HCT116 (cell line): ENCODE measurements at places on chromosomes 4 and X.

DNA sequence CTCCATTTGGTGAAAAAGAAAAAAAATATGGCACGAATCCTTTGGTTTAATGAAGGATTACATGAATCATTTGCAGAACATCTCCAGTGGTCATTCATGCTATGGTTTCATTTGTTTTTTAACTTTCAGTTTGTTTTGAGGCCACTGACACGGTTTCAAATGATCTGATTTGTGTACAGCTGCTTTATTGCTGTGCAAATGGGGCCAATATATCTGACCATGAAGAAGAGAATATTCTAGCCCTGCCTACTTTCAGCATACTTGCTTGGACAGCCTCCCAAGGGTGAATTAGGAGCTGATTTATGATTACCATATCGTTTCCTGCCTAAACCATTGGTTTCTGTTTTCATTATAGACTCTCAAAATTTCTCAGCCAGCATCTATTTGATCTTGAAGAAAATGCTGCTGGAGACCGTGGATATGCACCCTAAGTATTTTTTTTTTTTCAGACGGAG is 30.7 kb downstream of the SPARCL1 start:
- no peak for DNase-seq

GRCh38 chr4:25012655-25013054 is 18.1 kb downstream of the LGI2 start:
- no peak for DNase-seq

DNA sequence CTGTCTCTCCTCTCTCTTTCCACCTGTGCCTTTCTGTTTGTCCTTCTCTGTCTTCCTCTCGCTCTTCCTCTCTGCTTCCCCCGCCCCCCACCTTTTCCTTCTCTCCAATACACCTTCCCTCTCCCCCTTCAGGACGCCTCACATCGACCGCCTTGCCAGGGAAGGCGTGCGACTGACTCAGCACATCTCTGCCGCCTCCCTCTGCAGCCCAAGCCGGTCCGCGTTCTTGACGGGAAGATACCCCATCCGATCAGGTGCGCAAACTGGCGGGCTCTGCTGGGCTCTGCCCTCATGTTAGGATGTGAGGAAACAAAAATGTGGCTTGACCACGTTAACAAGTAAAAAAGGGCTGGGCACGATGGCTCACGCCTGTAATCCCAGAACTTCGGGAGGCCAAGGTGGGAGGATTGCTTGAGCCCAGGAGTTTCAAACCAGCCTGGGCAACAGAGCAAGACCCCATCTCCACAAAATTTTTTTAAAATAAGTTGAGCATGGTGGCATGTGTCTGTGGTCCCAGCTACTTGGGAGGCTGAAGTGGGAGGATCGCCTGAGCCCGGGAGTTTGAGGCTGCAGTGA is 35.2 kb downstream of the ARSF start:
- no peak for DNase-seq

- DNase-seq = no peak
These were observed 20.3 kb upstream of the GUCY1B1 start for GRCh38 chr4:155738548-155738947.

DNA sequence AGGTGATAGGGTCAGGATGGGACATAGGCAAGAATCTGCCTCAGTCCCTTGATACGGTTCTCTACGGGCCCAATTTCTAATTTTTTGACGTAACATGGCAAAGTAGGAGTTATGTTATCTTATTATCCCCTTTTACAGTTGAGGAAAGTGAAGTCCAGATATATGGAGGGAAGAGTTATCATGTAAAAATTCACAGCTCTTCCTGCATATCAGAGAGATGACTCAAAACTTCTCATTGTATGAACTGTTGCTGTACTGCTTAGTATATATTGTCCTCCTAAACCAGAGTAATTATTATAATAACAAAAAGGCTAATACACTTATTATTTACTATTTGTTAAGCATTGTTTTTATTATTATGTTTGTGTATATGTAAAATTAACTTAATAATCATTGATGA is 260.5 kb upstream of the IGFBP7 start:
- no peak for DNase-seq

DNA sequence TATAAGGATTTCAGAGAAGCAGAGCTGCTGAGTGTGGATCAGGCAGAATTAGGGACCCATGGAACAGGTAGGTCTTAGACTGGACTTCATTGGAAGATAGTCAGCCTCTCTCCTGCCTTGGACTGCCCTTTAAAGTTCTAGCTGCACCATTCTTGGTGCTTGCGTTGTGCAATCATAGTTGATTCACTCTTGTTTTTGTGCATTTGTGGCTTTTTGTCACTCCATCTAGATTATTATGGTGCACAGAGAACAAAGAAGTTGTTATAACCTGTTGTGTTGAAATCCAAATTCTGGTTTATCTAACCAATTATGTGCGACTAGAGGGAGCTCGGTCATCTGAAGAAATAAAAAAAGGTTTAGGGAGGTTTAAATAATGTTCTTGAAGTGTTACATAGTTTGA is 59.3 kb downstream of the JADE1 start:
- DNase-seq = no peak

- no peak for DNase-seq
These were observed 32.1 kb downstream of the RAP1GDS1 start for GRCh38 chr4:98293104-98293887.

DNA sequence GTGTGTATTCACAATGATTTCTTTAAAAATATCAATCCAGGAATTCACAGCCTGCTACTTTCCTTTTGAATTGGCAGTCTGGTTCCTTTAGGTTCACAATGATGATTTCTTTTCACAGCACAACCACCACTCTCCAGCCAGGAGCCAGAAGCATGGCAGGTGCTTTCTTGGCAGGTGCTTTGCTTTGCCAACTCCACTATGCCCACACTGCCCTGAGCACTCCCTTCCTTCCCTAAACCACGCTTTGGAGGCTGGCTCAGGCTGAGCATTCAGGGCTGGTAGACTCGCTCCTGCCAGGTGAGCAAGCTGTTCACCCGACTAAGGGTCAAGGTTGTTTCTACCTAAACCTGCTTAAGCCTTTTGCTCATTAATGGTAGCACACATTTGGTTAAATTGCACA is 184.5 kb downstream of the SH3KBP1 start:
- DNase-seq = no peak
